GM13977 (cell line): ENCODE measurements at places on chromosomes 2 and 18.

- no peak for DNase-seq
Observed at GRCh38 chr2:143907801-143908200, 612.1 kb downstream of the ZEB2 start.

DNA sequence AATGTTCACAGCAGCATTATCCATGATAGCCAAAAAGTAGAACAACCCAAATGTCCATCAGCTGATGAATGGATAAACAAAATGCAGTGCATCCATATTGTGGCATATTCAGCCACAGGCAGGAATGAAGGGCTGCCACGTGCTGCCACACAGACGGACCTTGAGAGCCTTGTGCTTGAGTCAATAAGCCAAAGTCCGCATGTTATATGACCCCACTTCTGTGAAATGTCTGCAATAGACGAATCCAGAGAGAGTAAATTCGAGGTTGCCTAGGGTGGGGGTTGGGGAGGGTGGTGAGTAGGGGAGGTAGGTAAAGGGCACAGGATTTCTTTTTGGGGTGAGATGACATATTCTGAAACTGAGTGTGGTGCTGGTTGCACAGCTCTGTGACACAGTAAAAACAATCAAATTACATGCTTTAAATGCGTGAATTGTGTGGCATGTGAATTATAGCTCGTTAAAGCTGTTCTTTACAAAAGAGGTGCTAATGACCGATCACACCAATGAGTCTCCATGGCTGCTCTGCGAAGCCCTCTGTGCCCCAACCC lies 38.9 kb upstream of the LDLRAD4 start:
- DNase-seq, result no peak

GRCh38 chr2:168328421-168328820 lies 81.0 kb upstream of the STK39 start:
- no peak for DNase-seq

DNA sequence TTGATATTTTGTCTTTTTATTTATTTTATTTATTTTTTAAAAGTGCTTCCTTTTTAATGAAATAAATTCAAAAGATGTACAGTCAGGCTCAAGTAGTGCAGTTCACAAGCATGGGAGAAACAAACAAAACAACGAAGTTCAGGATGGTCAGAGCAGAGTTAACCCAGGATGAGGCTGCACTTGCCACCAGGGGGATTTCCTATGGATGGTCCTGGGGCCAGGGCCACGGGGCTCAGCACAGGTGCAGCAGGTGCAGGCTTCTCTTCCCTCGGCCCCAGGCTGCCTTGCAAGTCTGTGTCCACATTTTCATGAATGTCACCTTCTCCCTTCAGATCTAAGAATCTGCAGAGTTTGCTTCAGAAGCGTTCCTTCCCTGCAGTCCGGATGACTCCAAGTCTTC lies 76.5 kb downstream of the CDCA7 start:
- DNase-seq, result no peak

DNA sequence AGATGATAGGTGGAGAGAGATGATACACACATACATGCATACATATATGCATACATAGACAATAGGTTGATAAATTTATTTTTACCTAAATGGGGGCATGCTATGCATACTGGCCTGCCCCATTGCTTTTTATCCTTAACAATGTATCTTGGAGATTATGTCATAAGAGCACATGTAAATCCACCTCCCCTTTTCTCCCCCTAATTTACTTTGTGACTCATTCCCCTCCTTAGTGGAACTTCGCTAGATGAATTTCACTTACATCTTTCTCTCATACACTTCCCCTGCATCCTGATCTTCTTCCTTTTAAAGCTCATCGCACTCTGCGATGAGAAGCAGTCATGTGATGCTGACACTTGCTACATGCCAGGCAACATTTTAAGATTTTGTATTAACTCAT lies 223.6 kb downstream of the C1D start:
- no peak for DNase-seq

DNA sequence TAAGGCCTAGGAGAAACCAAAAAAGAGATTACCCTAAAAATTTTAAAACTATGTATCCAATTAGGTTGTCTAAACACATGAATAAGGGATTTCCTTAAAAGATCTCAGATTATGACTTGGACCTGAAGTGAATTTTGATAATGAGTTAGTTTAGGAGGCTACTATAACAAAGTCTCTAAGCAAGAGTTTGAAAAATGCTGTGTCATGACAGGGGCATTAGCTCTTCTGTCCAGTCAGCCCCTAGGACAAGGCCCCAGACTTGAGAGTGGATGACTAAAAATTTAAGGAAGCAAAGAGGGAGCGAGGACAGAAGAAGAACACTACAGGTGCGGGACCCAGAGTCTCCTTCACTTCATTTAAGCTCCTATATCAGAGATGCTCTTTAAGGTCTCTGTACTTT lies 135.9 kb downstream of the DTNB start:
- DNase-seq, result no peak

- no peak for DNase-seq
Observed at GRCh38 chr18:79744625-79745024, 53.1 kb upstream of the KCNG2 start.

DNA sequence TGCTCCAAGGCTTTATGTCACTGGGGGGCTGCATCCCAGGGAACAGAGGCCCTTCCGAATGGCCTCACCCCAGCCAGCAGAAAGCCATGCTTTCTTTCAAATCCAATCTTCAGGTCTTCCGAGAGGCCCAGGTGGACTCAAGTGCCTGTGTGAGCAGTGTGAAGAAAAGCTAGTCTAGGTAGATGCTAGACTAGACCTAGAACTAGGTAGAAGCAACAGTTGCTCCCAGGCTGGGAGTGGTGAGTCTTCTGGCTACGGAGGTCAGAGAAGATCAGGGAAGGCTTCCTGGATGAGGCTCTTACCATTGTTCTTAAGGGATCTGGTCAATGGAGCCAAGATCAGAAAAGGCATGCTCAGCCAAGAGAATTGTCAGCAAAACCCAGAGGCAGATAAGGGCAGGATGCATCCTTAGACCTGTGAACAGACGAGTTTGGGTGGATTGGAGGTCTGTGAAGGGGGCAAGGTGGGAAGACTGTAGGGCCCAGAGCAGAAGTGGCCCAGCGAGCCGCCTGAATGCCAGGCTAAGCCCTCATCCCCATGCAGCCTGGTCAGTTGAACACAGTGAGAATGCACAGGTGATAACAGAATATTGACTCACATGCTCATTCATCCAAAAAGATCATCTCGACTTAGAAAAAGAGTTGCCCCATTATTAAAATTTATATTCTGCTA lies 110.8 kb downstream of the SMAD7 start:
- DNase-seq, result no peak

DNA sequence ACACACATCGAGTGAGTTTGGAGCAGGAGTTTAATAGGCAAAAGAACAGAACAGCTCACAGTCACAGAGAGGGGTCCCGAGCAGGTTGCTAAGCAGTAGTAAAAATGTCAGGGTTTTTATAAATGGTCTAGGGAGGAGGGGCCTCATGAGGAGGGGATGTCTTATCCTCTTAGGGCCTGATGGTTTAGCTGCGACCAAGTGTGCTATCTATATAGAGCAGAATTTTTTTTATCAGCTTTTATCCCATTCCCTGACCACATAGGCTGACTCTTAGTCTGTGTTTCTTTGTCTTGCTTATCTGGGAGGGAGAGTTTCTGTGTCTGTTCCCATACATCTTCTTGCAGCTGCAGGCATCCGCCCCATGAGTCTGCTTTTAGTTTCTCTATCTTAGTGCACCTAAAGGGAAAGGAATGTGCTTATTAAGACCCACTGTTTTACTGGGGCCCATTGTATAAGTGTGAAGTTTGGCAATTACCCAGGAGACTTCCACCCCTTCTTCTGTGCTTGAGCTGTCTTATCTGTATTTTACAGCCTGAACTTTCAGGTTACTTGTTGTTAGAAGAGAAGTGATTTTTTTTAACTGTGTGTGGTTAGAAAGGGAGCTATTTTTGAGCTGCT lies 30.4 kb upstream of the GMCL1 start:
- DNase-seq, result no peak

DNA sequence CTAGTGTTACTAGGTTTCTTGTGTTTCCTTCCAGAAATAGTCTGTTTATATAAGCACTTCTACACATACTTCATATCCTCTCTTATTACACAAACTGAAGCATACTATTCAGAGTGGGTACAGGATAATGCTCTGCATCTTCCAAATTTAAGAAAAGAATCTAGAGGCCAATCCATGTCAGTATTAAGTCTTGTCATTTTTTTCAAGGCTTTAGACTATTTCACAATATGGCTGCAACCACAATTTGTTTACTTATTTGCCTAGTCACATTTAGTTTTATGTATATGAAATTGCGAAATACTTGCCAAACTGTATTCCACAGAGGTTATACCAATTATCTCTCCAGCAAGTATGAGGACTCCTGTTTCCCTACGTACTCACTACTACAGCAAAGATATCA lies 27.9 kb downstream of the IWS1 start:
- DNase-seq, result no peak

DNA sequence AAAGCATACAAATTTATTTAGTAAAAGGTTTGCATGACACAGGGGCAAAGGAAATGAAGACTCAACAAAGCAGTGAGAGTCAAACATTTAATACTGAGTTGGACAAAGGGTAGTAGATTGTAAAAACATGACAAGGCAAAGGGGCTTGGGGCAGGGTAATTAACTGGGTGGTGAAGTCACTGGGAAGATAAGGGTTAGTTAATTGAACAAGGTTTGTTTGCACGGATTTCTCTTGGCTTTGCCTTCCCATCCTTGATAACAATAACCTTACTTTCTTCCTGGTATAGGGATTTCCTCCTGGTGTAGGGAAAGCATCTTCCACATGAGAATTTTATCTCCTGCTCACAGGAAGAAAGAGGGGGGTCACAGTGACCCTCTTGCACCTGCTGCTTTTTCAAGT lies 26.8 kb upstream of the RTTN start:
- DNase-seq, result no peak

GRCh38 chr2:67896476-67896875 lies 166.3 kb downstream of the C1D start:
- no peak for DNase-seq

DNA sequence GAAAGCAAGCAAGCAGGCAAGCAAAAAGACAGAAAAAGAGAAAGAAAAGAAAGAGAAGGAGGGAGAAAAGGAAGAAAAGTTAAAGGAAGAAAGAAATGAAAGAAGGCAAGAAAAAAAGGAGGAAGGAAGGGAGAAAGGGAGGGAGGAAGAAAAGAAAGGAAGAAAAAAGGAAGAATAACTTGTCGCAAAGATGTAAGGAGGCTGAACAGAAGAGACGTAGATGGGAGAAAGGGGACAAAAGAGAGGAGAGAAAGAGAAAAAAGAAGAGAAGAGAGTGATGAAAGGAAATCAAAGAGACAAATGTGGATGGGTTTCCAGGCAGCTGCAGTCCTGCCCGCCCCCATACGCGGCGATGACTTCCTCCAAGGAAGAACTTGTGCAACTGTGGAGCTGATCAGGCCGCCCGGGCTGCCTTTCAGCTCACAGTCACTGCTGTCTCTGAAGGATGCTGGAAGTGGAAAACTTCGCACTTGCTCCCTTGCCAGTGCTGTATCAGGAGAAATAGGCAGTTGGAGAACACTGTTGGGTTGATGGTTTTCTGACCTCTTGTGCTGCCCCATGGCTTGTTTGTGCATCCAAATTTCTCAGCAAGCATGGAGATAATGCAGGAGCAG lies 52.9 kb downstream of the TRIB2 start:
- no peak for DNase-seq

DNA sequence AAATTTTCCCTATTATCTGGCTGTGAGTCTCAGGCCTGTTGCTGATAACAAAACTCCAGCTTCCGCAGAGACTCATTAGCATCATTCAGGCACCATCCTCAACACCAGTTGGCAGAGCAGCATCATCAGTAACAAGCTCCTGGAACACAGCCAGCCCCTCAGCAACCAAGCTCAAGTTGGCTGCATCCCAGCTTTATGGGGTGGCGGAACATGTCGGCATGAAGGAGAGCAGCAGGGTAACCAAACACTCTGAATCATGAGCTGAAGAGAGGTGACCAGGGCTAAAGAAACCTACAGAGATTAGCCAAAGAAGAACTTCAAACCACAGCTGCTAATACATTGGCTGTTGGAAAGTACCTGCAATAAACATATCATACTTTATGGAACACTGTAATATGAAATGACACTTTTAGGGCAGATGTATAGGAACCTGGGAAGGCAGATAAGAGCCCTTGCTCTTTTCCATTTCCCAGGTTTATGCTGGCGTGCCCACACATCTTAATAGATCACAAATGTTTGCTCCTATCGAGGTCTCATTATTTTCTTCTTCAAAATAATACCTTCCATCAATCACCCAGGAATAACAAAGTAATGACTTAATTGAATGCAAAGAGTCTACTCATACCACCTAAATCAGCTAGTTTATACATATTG lies 63.8 kb downstream of the PDE11A start:
- DNase-seq, result no peak

DNA sequence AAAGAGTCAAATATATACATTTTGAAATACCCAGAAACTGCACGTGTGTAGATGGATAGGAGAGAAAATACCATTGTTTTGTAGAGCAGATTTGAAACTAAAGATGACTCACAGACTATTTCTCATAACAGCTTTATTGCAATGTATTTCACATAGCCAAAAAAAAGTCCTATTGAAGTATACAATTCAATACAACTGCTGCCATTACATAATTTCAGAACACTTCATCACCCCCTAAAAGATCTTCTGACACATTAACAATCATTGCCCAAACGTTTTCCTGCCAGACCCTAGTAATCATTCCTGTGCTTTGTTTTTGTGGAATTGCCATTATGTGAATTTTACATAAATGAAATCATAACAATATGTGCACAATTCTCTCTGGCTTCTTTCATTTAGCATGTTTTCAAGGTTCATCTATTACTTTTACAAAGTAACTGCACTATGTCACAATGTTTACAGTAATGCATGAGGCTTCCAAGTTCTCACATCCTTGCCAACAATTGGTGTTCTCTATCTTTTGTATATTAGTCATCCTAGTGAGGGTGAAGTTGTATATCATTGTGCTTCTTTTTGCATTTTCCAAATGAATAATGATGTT lies 378.6 kb upstream of the CWC22 start:
- no peak for DNase-seq

- DNase-seq, result no peak
Observed at GRCh38 chr2:30266051-30266621, 34.8 kb downstream of the LBH start.

GRCh38 chr18:23635283-23636070 lies 27.2 kb downstream of the ANKRD29 start:
- DNase-seq, result no peak

DNA sequence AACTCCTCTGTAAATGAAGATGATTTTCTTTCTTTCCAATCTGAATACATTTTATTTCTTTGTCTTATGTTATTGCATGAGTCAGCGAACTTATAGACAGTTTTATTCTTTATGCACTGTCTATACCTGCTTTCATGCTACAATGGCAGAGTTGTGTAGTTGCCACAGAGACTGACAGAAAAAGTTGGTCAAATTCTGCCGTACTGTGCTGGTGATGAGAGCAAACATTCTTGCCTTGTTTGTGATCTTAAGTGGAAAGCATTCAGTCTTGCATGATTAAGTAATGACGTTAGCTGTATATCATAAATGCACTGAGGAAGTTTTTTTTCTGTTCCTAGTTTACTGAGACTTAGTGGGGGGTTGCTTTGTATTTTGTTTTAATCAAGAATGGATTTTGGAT lies 32.9 kb downstream of the ZC3H15 start:
- DNase-seq, result no peak
